ENCODE measurements at places on chromosomes 7 and 10.

GRCh38 chr7:111682588-111683340, 120.5 kb upstream of the IMMP2L start:
- DNase-seq, result no peak

DNA sequence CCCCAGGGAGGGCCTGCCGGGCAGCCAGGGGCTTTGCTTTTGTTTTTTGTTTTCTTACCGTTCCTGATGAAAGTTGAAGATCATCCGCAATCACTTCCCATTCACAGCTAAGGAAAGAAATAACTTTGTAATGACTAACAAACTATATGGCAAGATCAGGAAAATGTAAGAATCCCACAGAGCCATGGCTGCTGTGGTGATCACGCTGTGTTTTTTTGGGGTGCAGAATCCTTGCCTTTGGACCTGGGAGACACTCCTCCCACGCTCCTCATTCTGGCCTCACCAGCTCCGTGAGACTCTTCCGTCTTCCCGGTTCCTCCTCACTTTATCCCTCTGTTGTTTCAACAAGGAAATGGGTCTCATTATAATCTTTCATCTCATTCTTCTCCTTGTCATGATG, 443.0 kb upstream of the MGMT start:
- no peak for DNase-seq

- DNase-seq, result no peak
Measured at GRCh38 chr7:14289957-14290356, 300.5 kb upstream of the ETV1 start.

GRCh38 chr7:95501261-95501832, 15.6 kb downstream of the ASB4 start:
- no peak for DNase-seq

DNA sequence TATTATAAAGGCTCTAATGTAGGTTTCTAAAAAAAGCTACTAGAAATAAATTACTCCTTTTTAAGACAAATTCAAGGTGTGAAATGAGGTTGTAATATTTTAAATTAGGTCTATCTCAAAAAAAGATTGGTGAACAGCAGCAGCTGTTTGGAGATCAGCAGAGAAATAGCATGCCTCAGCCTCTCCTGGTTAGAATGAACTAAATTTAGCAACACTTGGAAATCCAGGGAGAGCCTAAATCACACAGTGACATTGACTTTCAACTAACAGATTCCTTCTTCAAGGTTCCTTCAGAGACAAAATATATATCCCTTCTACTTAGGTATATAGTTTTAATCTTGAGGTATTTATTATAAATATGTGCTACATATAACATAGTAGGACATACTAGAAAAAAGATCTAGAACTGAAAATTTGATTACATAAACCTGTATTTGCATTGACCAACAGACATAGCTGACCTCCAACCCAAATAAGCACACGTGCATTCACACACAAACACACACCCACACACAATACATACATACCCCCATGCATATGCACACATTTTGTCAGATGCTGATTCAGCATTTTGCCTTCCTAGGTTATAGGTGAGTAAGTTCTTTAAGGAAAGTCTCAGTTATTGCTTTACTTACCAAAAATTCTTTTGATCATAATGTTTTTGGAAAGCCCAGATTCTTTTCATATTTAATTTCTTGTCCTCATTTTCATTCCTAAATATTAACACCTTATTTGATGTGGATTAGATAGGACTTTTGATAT, 47.3 kb downstream of the DGKB start:
- no peak for DNase-seq

- DNase-seq, result no peak
Measured at GRCh38 chr7:75575488-75576121, 83.5 kb downstream of the SPDYE5 start.

GRCh38 chr7:84412161-84412969, 217.8 kb upstream of the SEMA3A start:
- DNase-seq, result no peak

- no peak for DNase-seq
Measured at GRCh38 chr7:52685333-52685732, 350.1 kb upstream of the POM121L12 start.

DNA sequence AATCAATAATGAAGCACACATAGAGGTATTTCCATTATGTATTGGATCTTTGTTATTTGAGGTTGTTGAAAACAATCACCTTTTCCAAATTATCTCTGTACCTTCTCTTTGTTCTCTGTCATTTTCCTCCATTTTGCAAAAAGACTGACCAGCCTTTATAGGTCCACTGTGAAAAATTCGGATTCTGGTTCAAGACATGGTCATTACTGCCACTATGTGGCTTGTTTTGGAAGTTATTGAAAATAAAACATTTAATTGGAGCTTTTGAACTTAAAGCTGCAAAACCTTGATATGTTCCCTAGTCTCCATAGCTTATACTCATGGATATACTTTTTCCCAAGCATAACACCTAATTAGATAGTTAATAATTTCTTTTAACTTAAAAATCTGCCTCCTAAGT, 1094.4 kb downstream of the NRG3 start:
- no peak for DNase-seq

DNA sequence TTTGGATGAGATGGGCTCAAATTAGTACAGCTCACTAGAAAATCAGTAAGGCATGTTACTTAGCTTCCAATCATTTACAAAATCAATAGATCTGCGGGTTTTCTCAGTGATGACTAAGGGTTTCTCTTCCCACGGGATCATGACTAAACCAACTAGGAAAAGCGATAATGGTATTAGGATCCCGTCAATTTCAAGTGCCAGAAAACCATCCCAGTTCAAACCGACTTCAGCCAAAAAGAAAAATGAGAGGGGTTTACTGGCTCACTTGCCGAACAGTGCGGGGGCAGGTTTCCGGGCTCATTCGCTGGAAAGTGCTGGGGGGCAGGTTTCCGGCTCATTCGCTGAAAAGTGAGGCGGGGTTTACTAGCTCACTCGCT, 62.1 kb upstream of the LYZL2 start:
- DNase-seq, result no peak

DNA sequence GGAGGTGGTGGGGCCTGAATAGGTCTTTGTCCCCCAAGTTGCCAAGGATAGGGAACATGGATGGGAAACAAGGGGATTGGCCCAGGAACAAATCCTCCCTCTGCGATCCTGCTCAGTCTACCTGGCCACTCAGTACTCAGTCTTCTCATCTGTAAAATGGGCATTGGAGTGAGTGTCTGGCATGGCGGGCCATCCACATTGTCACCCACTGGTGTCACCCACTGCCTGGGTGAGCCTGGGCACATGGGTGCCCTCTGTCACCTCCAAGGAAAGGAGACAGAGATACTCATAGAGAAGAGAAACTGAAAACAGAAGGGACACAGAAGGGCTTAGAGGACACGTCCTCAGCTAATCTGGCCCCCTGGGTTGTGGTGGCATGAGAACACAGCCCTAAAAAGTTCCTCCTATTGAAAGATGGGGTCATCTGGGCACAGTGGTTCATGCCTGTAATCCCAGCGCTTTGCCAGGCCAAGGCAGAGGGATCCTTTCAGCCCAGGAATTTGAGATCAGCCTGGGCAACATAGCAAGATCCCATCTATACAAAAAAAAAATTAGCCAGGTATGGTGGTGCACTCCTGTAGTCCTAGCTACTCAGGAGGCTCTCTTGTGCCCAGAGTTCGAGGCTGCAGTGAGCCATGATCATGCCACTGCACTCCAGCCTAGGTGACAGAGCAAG, 12.5 kb upstream of the TNRC18 start:
- no peak for DNase-seq

DNA sequence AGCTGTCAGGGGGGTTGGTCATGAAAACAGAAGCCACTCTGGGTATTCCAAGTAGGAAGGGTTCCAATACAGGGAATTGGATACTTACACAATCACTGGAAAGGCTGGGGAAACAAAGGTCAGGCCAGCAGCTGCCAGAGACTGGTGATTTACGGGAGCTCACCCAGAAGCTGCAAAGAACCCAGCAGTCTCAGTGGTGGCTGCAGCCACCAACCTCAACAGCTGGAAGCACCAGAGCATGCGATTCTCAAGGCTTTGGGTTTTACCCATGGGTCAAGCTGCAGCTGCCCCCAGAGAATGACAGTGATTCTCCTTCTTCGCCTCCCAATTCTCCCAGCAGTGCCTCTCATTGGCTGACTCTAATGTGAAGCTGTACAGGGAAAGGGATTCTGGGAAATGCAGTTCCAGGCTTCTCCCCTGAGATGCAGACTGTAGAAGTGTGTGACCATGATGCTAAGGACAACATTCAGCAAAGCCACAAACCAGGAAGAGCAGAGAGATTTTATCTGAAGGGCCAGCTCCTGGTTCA, 107.2 kb upstream of the TCF7L2 start:
- DNase-seq, result no peak

GRCh38 chr10:23095966-23096801, 805 bp downstream of the MSRB2 start:
- no peak for DNase-seq

DNA sequence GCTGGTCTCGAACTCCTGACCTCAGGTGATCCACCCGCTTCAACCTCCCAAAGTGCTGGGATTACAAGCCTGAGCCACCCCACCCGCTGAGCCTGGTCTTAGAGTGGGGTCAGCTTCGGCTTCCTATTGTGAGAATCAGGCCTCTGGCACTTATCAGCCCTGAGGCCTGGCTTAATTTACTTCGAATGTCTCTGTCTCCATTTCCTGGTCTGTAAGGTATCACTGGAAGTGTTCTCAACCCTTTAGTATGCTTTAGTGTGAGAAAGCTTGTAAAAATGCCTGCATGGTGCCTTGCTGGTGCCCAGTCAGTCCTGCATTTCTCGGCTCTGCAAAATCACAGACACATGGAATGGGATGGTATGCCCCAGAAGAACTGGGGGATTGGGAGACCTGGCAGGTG, 671.4 kb upstream of the GALNT17 start:
- DNase-seq, result no peak

Measured in type B pancreatic cell (in vitro differentiated cells).